Mesenchymal stem cell (in vitro differentiated cells and primary cell): ENCODE measurements at places on chromosomes 13 and 19.
A peak's percentile ranks its signal among the peaks of the same experiment; 100 is the strongest.

- no peak for DNase-seq
Observed at GRCh38 chr13:84430015-84430414, 547.7 kb upstream of the SLITRK1 start.

GRCh38 chr13:47463002-47463401 lies 538.1 kb downstream of the SUCLA2 start:
- no peak for DNase-seq

- no peak for DNase-seq
Observed at GRCh38 chr19:18883526-18884304, 12.2 kb downstream of the CERS1 start.

DNA sequence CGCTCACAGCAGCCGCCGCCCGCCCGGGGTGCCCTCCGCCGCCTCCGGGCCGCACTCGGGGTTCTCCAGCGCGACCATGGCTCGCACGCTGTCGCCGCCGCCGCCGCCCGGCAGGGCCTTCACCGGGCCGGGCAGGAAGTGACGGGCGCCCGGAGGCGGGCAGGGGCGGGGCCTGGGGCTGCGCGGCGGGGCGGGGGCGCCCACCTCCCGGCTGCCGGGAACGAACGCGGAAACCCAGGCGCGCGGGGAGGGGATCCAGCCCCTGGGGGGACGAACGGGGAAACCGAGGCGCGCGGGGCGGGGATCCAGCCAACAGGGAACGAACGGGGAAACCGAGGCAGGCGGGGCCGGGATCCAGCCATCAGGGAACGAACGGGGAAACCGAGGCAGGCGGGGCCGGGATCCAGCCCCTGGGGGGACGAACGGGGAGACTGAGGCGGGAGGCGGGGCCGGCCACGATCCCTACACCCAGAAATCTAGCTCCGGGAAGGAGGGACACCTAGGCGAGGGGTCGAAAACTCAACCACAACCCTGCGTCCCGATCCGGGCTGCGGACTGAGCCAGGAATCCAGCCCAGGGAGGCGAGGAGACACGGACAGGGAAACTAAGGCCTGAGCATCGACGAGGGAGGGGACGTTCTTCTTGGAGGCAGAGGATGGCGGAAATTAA lies at the start of gene R3HDM4:
Gene R3HDM4, minus strand, starts transcription at position 140 of the 669 bp plus-strand sequence. Its CDS starts 62 bp downstream, at position 78.
- peak; percentile 68 for DNase-seq

DNA sequence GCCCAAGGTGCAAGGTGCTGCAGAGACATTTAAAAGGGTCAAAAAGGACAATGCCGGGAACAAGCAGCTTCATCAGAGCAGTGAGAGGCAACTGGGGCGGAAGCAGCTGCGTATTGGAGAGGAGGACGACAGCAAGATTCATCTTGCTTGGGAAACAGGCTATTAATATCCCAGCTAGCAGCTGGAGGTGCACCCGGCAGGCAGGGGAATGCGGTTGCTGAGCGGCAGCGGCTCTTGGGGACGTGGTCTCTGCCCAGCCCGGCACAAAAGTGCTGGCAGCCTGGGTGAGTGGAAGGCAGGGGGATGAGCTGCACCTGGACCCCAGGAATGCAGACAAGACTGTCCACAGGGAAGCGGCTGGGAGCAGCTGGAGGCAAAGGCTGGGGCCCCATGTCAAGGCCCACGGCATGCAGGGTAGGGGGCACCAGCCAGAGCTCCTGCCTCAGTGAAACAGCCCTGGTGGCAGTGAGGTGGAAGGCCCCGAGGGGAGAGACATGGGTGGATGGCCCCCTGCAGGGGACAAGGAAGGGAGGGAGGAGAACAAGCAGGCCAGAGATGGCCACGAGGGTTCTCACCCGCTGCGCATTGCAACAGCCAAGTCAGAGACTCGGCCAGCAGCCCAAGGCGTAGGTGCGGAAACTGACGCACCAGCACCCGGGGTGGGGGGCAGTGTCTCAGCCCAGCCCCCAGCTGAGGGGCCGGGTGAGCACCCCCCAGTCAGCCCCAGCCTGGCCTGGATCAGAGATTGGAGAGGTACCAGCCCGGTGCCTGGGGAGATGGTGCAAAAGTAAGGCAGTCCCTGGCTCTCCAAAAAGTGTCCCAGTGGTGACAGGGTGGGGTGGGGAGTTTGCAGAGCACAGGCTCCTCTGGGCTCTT lies 34.4 kb downstream of the PEPD start:
- DNase-seq = no peak

DNA sequence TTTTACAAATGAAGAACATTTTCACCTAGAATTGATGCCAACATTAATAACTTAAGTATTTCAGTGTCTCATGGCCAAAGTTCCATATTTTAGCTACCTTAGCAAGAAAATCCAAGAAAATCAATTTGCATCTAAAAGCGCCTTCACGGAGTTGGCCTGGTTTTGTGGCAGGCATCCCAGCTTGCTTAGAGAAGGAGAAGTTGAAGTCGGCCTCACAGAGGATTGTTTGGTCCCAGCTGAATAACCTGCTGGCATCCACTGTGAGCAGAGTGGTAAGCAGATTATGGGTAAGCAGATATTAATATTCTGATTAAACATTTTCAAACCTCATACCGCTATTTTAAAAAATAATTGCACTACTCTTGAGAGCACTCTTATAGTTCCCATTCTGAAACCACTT lies 62.3 kb upstream of the STARD13 start:
- DNase-seq = peak; percentile 15

DNA sequence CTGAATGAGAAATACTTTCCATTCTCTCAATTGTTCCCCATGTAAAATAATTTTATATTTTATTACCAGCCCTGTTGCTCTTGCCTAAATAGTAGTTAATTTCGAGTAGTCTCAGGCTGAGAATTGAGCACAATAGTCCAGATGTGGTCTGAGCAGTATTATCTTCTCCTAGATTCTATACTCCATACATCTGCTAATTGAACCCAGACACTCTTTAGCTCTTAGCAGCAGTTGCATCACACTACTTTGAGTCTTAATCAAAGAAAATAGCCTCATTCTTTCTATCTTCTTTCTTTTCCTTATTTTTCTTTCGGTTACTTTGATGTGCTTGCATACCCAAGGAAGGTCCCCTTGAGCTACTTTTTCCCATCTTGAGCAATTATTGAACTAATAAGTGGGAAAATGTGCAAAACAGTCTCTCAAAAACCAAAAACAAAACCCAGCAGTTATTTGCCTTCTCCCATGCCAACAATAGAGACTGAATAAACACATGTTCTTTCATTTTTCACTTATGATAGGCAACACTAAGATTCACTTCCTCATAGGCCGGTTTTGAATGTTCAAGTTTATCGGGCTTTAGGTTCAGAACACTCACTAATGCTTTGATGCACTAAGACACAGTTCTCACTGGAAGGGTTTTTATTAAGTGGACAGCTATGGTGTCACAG lies 204.5 kb downstream of the POU4F1 start:
- no peak for DNase-seq
